H7 (cell line): ENCODE measurements at places on chromosomes 2 and 18. TPM values are rescaled to one million over a fixed set of nuclear protein-coding genes. Genes with fewer than 3 reads are reported as not detected.

WNT6 gene
- not detected in 2 replicates for total RNA-seq

BMP10 gene
- total RNA-seq = not detected in 2 replicates

MYOM1 gene
- 0.14 and 0.55 TPM in 2 replicates for total RNA-seq

- DNase-seq = no peak
These were observed 879.5 kb downstream of the TRIB2 start for GRCh38 chr2:13596233-13596632.

GRCh38 chr18:34467058-34467457 is 242.3 kb upstream of the NOL4 start:
- DNase-seq = no peak

GRCh38 chr2:231905026-231905425 is 21.2 kb downstream of the NPPC start:
- no peak for DNase-seq

GRCh38 chr2:74327627-74328026 is 15.6 kb downstream of the SLC4A5 start:
- no peak for DNase-seq
